ENCODE measurements at places on chromosomes 1 and 21.

DNA sequence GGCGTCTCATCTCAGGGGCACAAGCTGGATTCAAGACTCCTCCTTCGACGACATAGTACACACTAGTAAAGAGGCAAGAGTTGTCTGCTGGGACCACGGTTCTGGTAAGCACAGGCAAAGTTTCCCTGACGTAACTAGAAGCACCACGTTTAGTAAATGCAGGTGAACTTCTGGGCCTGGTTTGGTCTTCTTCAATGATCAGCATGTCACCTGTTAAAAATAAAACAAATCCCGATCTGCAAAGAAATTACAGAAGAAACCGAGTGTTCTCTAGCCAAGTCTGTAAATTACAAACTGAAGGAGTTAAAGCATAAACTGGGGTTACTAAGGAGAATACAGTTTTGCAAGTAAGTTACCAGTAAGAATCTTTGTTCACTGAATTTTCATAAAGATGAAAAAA lies 1.5 kb downstream of the YOD1 start:
- DNase-seq: no peak

DNA sequence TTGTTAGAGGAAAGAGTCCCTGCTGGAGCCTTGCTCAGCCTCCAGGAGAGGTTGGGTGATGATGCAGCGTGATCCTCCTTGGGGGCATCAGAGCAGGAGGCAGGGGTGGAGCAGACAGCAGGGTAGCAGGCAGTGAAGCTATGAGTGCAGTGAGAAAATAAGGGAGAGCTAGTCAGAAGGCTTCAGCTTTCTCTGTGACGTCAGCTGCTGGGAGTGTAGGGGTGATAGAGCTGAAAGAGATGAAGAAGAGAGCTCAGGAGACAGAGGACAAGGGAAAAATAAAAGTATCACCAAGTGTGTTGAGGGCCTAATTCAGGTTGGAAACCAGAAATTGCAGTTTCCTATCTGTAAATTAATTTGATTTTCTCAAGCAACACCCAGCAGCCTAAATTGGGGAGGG lies 2.2 kb upstream of the ADAM30 start:
- DNase-seq: no peak

- peak; percentile 63 for DNase-seq
Measured at GRCh38 chr1:39657923-39658485, 13.9 kb downstream of the NT5C1A start.

GRCh38 chr1:112881742-112882127 lies 74.3 kb downstream of the SLC16A1 start:
- DNase-seq: no peak

DNA sequence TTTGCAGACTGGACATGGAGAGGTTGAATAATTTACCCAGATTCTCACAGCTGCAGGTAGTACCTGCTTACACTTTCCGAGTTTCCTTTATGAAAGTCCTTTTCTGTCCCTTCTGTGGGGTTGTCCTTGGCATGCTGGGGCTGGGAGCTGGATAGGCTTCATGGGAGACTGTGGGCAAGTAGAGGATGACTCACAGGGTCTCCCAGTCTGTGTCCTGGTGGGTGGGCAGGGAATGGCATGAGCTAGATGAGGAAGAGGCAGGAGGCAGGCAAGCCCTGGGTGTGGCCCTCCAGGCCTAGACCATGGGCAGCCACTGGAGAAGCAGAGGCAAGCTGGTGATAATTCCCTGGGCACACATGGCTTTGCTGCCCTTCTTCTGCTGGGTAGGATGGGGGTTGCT lies 80.6 kb downstream of the NAV1 start:
- no peak for DNase-seq

DNA sequence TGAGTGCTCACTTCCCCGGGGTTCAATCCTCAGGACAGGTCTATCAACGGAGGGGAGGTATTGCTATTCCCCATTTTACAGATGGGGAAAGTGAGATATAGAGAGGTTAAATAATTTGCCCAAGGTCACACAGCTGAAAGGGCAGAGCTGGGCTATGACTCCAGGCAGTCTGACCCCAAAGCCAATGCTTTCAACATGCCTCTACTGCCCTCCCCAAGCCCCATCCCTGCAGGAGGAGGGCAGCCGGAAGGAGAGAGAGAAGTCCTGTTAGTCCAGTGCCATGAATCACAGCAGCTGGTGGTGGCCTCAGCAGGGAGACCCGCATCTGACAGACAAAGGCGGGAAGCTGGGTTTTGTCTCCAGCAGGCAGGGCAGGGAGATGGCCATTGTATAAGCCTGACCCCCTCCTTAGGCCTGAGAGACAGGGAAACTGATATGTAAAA lies 20.0 kb upstream of the CLIC4 start:
- no peak for DNase-seq

DNA sequence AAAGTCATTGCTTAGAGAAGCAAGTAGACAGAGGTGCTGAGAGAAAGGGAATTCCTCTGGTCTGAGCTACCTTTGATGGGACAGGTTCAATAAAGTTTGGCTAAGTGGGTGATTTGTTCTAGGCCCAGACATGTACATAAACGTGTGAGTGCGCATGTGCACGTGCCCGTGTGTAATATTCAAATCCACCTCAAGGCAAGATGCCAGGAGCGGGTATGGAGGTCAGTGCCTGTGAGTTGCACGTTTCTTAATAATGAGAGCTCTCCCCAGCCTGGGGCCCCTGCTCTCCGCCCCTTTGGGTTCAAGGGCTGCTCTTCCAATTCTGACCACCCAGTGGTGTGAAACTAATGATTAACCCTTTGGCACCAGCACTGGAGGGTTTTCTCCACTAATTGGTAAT lies 53.8 kb upstream of the LMO4 start:
- no peak for DNase-seq

DNA sequence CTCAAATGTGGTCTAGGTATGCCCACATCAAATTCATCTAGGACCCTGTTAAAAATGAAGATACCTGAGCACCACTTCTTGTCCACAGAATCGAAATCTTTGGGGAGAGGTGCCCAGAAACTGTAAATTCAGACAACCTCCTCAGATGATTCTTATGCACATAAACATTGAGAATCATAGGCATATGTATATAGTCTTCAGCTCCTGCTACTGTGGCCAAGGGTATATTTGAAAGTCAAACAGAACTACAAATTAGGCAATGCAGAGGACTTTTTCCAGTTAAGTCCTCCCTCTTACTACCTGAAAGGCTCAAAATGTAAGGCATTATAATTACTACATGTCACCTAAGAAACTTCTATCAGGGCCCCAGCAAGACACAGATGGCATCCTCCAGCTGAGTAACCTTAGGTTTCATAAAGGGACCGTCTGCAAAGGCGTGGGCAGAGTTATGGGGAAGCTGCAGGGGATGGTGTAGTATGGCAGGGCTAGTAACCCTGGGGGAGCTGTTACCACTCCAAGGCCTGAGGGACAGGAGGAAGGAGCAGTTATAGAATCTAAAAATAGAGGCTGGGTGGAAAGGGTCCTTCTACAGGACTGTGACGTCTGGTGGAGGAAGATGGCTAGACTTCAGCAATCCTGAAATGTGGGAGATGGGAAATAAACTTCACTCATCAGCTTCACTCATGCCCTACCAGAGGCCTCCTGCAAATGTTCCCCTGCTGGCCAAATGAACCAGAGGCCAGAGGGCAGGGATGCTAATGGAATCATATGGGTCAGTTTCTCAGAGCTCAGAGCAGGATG lies 46.3 kb downstream of the DAB1 start:
- DNase-seq: no peak

DNA sequence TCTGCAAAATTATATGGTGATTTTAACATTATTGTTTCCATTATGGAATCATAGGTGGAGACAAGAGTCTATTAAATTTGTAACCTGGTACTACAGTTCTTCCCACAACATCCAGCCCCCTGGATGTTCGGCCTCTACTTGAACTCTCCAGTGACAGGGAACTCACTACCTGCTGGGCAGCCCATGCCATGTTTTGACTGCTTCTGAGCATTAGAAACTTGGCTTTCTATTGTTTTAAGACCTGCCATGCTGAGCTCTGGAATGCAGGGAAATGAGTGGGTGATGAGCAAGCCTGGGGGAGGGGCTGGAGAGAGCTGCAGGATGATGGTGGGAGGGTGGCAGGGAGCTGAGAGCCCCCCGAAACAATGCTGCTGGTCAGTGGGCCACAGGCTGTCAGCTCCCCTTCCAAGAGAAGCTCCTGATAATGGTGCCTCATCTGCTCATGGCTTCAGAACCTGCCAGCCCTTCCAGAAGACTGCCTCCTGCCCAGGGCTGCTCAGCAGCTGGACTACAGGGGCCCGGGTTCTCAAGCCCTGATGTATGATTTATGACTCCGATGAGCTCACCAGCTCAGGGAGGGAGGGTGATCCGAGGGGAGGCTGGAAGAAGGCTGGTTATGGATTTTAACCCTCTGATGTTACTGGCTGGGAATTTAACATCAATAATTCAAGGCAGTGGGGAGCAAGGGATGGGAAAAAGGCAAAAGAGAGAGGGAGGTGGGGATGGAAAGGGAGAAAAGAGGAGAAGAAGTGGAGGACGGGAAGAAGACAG lies 205.0 kb downstream of the HIVEP3 start:
- no peak for DNase-seq

DNA sequence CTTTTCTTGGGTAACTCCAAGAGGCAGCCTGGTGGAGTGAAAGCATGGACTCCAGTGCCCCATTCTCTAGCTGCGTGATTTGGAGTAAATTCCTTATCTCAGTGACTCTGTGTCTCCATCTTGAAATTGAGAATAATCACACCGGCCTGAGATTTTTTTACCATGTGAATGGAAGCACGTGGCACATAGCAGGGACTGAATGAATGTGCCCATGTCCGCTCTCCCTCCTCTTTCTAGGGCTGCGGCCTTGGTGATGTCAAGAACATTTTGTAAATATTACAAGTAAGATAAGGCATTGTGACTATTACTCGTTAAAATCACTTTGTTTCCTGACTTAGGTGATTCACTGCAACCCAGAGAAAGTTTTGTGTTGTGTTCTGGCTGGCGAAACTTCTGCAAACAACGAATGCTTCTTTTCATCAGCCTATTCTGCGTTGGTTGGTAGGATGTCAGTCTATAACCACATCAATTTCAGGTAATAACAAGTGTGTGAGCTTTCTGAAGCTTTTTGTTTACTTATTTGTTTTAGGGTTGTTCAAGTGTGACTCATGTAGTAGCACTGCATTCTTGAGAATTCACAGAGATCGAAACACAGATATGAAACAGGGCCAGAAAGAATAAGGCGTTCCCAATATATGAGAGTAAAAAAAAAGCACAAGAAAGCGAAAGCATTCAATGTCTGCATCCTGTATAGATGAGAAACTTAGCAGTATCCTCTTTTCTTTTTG lies 135.7 kb upstream of the SLC45A1 start:
- DNase-seq: no peak

DNA sequence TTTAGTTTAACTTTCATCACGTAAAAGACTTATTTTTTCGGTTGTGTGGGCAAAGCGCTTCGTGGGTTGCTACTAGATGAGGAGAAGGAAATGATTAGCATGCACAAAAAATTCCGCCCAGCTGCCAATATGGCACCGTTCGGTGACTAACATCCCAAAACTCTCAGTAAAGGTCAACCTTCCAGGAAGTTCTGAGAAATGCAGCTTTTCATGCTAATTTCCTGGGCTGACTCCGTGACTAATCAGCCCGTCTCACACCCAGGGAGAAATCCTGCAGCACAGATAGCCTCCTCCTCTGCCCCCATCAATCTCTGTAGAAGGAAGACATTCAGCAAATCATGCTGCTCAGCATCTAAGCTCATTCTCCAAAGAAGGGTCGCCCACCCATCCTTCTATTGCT lies 34.1 kb downstream of the TMCO4 start:
- no peak for DNase-seq

- DNase-seq: no peak
Measured at GRCh38 chr1:11237356-11237755, 25.0 kb downstream of the MTOR start.

- no peak for DNase-seq
Measured at GRCh38 chr1:83500987-83501591, 497.8 kb downstream of the TTLL7 start.

- no peak for DNase-seq
Measured at GRCh38 chr1:167904652-167905130, 9.2 kb downstream of the ADCY10 start.

DNA sequence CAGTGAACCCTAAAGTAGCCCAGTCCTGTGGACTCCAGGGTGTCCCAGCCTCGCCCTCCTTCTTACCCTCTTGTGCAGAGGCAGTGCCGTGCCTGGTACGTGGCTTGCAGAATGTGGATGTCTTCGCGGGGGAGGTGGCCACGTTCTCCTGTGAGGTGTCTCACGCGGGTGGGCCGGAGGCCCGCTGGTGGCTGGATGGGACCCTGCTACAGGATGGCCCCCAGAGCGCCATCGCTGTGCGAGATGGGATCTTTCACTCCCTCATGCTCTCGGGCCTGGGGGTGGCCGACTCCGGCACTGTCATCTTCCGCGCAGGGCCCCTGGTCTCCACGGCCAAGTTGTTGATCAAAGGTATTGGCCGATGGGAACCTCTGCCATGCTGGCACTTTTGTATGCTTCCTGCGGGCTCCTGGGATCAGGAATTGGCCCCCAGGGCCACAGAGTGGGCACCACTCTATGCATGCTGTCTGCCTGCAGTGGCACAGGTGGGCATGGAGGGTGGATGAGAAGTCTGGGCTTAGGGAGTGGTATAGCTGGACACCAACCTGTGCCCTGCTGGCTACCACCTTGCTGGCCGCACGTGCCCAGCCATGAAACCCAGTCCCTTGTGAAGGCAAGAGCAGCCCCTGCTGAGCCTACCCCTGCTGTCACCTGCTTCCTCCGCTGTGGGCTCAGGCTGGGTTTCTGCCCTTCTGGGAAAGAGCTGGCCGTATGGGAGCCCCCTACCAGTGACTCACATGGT lies 92.9 kb downstream of the TRIM11 start:
- DNase-seq: no peak

- DNase-seq: no peak
Measured at GRCh38 chr1:184255560-184255959, 131.3 kb upstream of the C1orf21 start.

DNA sequence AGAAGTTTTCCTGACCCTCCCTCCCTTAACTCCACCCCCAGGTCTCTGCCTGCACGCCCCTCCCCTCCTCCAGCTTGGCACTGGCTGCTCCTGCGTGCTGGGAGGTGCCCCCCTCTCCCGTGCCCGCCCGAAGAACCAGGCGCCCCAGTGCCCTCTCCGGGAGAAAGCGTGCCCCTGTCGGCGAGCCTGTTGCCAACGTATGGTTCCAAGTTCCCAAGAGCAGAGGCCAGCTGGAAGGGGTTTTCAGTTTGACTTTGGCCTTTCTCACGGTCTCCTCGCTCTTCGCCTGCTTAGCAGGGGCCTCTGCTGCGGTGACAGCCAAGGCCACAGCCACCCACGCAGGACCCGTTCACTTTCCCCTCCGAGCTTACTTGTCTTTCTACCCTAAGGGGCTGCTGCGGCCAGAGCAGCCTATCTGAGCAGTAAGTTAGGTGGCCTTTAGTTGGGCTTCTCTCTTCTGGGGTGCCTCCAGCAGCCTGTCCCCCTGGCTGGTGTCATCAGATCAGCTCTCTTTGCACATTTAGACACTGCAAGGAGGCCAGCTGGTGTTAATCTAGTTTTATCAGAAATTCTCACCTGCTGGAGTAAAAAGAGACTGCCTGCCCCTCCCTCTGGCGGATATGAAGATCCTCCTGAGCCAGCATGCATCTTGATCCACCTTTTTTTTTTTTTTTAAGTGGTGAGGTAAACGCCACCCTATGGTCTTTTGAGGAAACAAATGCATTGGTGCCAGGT lies 1.5 kb downstream of the STUM start:
- no peak for DNase-seq
